Posterior vena cava (tissue), 2 donors: ENCODE measurements at places on chromosomes 1 and 21.

DNA sequence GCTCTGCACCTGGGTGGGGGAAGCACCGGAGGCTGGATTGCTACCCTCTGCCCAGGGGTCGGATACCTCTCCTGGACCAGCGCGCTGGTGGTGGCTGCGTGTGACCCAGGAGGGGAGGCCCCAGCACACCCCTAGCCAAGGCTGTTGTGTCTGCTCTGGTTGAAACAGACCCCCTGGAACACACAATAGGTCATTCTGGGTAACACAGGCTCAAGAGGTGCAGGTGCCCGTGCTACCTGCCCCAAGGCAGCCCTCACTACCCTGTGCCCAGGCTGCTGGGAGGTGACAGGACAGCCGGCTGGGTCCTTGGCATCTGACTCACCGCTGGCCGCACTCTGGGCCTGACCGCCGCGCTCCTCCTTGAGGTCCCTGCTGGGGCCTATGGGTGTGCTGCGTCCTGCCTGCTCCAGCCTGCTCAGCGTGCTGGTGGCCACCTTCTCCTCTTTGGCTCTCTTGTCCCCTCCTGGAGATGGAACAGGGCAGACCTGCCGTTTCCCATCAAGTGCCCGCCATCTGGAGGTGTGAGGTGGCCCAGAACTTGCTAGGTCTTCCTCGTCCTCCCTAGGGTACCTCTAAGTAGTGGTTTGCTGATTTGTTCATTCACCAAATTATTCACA lies 30.0 kb downstream of the ZBTB17 start:
- no peak for DNase-seq

DNA sequence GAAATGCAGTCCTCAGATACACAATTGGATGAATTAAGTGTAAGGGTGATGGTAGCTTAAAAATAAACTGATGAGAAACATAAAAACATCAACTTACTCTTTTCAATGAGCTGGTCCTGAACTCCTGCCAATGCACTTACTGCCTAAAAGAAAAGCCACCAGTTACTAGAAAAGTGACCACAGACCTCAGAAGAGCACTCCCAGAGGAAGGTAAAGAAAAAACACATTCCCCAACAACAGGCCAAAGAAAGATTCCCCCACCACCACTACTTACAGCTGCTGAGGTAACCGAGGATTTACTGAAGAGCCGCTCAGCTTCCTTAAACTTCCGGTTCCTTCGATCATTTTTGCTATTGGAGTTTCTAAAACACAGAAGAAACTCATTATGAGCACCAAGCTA lies 5.4 kb downstream of the MEAF6 start:
- DNase-seq, result no peak

DNA sequence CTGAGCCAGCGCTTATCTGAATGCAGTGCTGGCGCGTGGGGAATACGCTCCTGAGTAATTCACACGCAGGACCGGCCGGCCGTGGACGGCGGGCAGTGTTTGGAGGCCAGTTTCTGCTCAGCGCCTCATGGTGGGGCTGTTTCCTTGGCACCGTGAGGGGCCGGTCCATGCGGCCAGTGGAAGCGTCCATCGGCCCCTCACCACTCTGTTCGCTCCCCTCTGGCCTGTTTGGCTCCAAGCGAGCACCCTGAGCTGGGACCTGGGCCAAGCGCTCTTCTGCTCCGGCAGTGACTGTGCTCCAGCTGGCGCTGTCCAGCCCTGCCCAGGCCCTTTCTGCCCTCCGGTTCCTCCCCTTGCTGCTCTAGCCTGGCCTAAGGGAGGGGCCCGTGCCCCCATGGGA lies 16.3 kb upstream of the PLCH2 start:
- no peak for DNase-seq

- DNase-seq, result no peak
Measured at GRCh38 chr1:28136922-28137613, 39.4 kb downstream of the PTAFR start.

DNA sequence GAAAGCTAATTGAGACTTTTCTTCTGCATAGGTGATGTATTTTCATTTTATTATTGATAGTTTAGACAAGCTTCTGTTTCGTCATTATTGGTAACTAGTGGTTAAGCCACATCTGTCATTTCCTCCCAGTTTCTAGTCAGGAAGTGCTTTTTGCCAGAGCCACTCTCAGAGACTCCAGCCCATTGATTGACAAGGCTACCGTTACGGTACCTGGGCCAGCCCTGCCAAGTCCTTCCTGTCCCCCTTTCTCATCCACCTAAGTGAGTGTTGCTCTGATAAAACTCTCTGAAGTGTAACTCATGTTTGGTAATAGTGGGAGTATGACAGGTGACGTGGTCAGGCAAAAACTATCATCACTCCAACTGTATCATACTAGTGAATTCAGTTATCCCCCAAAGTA lies 29.6 kb upstream of the AGL start:
- DNase-seq, result no peak

GRCh38 chr1:22275626-22276395 lies 132.9 kb upstream of the WNT4 start:
- peak; percentile 79 for DNase-seq

GRCh38 chr1:71792264-71792663 lies 490.1 kb downstream of the NEGR1 start:
- DNase-seq, result no peak

- no peak for DNase-seq
Measured at GRCh38 chr1:205436776-205437410, 15.0 kb upstream of the LEMD1 start.

DNA sequence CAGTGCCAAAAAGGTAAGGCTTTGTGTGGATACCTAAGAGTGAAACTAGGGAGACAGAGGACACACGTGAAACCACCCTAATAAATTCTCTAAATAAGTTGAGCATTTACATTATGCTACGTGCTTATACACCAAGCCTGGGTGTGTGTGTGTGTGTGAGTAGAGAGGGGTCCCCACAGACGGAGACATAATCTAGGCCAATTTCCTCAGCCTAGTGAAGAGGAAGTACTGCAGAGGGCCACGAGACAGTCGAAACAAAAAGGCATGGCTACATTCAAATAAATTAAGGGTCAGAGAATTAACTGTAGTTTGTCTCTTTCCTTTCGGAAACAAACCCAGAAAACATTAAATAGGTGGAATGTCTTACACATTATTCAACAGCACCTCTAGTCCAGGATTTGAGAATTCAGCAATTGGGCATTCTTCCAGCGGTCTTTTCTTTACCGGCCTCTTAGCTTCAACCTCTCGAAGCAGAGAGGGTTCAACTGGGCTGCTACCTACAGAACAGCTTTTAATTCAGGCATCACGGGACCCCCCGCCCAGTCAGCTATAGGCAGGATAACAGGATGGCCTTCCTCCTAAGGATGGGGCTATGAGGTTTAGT lies 75.0 kb downstream of the DESI2 start:
- no peak for DNase-seq

GRCh38 chr1:78068681-78069283 lies 23.0 kb downstream of the GIPC2 start:
- no peak for DNase-seq

- no peak for DNase-seq
Measured at GRCh38 chr1:230000493-230001184, 66.4 kb upstream of the GALNT2 start.

DNA sequence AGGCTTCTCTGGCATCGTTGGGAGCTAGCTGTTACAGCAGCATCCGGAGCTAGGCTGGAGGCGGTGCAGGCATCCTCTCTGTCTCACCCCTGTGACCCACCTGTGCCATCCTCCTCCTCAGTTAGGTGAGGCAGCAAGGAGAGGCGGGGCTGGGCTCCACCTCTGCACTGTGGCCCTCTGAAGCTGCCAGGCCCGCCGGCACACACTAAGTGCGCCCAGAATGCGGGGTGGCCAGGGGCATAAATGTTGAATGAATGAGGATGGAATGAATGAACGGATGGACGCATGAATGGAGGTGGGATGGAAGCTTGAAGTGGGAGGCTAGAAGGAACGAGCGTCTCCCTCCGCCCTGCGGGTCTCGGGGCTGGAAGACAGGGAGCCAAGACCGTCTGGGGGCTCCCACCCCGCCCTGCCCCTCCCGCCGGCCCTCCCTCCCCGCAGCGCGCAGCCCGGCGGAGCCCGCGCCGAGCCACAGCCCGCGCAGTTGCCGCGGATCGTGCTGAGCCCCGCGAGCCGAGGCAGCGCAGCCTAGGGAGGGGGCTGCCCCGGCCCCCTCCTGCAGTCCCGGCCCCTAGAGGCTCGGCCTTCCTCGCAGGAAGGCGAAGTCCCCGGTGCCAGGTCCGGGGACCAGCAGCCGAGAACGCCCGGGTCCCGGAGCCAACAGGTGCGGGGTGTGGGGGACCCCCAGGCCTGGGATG lies at the start of gene HCRTR1:
Gene HCRTR1 (plus strand): TSS at position 472 of the 698 bp plus-strand sequence. CDS start 1,504 bp downstream, outside the sequence.
- DNase-seq, result peak; percentile 74

DNA sequence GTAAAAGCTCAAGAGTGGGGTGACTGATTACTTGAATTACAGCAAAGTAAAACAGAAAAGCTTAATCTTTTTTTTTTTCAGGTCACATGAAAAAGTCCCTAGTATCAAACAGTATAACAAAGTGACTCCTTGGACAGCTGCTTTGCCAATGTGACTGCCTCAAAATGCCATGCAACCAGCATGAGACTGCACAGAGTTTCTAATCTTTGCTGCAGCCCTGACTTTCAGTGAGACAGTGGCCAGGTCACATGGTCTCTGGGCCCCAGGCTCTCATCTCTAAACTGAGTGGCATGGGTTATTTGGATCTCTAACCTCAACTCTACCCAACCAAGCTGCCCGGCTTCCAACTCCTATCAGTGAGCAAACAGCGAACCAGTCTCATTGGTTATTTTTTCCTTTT lies 169.0 kb downstream of the VAV3 start:
- DNase-seq, result no peak

GRCh38 chr1:81799939-81800694 lies 617 bp upstream of the ADGRL2 start:
- peak; percentile 80 for DNase-seq

DNA sequence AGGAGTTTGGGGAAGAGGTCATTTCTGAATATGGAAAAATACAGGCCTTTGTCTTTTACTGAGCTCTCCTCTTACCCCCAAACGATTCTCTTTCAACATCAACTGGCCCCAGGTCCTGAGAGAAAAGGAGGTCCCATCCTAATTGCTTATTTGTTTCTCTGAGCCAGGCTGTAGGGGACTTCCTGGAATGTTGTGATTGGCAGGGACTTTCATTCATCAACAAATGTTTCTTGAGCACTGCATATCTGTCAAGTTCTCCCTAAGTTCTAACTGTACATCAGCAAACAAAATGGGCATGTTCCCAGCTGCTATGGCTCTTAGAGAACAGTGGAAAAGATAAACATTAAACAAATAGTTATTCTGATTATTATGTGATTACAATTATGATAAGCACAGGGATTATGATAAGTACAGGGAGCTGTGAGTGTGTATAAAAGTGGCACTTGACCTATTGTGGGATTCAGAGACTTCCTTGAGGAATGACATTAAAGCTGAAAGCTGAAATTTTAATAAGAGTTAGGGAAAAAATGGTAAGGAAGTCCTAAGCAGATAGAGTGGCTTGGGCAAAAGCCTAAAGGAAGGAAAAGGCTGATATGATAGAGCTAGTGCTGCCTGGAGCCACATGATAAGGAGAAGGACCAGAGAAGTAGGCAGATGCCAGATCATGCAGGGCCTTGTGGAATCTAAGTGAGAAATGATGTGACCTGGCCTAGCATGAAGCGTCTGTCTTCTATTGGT lies 11.6 kb downstream of the GPX7 start:
- DNase-seq, result no peak

- no peak for DNase-seq
Measured at GRCh38 chr1:59415881-59416280, 119.0 kb downstream of the FGGY start.

- no peak for DNase-seq
Measured at GRCh38 chr21:34892209-34892608, 156.9 kb downstream of the RUNX1 start.

DNA sequence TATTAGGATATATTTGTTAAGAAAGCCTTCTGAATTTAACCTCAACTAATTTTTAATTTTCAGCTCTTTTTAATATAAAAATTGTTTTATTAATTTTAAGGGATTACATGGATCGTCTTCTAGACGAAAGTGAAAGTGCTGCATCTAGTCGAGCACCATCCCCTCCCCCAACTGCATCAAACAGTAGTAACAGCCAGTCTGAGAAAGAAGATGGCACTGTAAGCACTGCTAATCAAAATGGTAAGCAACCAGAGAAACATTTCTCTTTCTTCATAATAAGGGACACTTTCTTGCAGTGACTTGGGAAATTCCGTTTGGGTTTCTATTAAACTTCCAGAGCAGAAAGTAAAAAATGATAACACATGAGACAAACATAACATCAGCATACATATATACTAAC lies 56.9 kb downstream of the MIER1 start:
- no peak for DNase-seq

DNA sequence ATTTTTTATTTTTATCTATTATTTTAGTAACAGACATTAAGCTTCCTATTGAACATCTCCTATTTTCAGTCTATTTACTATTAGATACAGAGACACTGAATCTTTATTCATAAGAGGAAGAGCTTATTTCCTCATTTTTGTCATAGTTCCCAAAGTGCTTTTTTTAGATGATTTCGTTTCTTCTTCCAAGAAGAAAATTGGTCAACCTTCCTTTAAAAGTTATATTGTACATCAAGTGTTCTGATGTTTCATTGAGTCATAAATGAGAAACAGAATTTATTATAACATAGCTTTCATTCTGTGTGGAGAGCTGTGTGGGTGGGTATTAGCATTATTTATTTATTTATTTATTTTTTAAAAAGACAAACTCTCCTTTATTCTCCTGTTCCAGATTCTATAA lies 50.6 kb upstream of the BACH1 start:
- DNase-seq, result no peak

GRCh38 chr1:179080866-179081686 lies 794 bp upstream of the TOR3A start:
- DNase-seq, result no peak

GRCh38 chr1:116008656-116009390 lies 32.5 kb downstream of the SLC22A15 start:
- no peak for DNase-seq

DNA sequence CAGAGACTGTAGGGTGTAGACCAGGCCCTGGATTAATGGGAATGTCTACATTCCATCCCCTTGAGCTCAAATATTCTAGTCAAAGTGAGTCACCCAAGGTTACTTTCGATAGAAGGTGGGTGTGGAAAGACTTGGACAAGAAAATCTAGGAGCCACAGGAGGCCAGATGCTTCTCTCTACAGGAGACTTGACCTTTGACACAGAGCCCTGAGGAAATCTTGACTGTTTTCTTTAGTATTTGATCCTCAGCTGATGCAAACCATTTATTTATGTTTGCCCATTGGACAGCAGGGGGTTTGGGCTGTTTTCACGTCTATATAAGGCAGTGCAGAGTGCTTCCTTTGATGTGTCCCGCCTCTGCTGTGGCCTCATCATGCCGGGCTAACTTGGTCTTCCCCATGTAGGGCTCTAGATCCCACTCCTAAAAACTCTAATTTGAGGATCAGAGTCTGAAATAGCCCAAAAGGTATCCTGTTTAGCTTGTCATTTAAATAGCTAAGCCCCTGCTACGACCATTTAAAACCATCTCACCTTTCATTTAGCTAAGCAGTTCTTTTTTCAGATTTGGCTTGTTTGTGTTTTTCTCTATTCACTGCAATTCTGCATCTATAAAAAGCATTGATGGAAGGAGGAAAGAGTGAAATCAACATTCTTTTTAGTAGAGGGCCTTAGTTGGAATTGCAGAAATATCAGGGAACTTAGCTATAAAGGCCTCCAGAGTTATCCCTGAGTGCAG lies 15.5 kb upstream of the MAP3K7CL start:
- no peak for DNase-seq
